ENCODE measurements at places on chromosomes 11 and 22. TPM values are rescaled to one million over a fixed set of nuclear protein-coding genes. Genes with fewer than 3 reads are reported as not detected.
A peak's percentile ranks its signal among the peaks of the same experiment; 100 is the strongest.

IFITM10 gene
- total RNA-seq: 1.9 TPM

CTSC gene
- total RNA-seq: 79.1 TPM

- no peaks in the 10 kb centered on the region for H3K27me3 ChIP-seq
- H3K36me3 ChIP-seq: peaks cover 10% of the 10 kb centered on the region
- peaks cover 24% of the 10 kb centered on the region for H3K4me1 ChIP-seq
- no peak overlapping the region for H3K4me3 ChIP-seq
- DNase-seq: no peak
These were observed 21.8 kb downstream of the MICAL2 start for GRCh38 chr11:12131943-12132789.

DNA sequence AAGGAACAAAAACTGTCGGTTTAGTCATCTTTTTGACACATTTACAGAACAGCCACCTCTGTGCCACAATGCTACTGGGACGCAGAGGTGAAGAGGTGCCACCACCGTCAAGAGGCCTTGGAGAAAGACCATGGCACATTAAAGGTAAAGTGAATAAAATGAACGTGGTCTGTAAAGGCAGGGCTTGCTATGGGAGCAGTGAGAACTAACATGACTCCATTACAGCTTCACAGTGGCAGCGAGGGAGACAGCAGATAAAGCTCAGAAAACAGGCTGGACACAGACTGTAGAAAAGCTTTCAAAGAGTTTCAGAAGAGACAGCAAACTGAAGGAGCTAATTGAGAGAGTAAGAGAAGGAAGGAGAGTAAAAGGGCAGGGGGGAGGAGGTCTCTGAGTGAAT is 102.9 kb downstream of the GAB2 start:
- H3K36me3 ChIP-seq: no peaks in the 10 kb centered on the region
- peaks cover 25% of the 10 kb centered on the region for H3K4me1 ChIP-seq
- H3K4me3 ChIP-seq: no peak overlapping the region
- DNase-seq: no peak
- H3K27ac ChIP-seq: no peak overlapping the region

GRCh38 chr11:17300372-17300771 is 23.8 kb downstream of the NUCB2 start:
- no peak overlapping the region for H3K27ac ChIP-seq
- no peak for DNase-seq
- no peaks in the 10 kb centered on the region for H3K4me1 ChIP-seq
- no peaks in the 10 kb centered on the region for H3K27me3 ChIP-seq

- no peaks in the 10 kb centered on the region for H3K27me3 ChIP-seq
- no peak overlapping the region for H3K4me3 ChIP-seq
- H3K4me1 ChIP-seq: no peaks in the 10 kb centered on the region
- peaks cover 20% of the 10 kb centered on the region for H3K36me3 ChIP-seq
- no peak for DNase-seq
- no peak overlapping the region for H3K27ac ChIP-seq
These were observed 32.7 kb downstream of the NARS2 start for GRCh38 chr11:78542007-78542406.

DNA sequence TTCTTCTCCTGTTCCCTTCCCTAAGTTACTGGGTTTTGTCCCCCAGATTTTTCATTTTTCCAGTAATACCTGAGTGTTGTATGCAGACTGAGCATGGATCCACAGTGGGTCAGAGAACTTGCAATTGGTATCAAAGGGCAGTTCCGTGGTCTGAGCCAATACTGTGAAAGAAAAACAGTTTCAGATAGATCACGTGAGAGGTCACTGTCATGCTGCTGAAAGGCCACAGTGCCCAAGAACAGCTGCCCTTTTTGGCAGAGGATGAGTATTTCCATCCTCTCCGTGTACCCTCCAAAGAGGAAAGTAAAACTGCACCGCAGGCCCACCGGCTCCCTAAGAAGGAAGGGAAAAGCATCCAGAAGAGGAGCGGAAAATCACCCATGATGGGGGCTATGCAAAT is 73.0 kb upstream of the TBCEL start:
- peaks cover 6% of the 10 kb centered on the region for H3K4me1 ChIP-seq
- H3K36me3 ChIP-seq: no peaks in the 10 kb centered on the region
- H3K27me3 ChIP-seq: peaks cover 46% of the 10 kb centered on the region
- DNase-seq: no peak
- H3K27ac ChIP-seq: no peak overlapping the region

DNA sequence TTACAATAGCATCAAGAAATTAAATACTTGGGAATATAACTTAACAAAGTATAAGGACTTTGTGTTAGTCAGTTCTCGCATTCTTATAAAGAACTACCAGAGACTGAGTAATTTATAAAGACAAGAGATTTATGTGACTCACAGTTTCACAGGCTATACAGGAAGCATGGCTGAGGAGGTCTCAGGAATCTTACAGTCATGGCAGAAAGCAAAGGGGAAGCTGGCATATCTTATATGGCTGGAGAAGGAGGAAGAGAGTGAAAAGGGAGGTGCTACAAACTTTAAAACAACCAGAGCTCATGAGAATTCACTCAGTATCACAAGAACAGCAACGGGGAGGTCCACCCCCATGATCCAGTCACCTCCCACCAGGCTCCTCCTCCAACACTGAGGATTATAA is 32.0 kb upstream of the CCDC134 start:
- no peak overlapping the region for H3K27ac ChIP-seq
- H3K4me1 ChIP-seq: peaks cover 6% of the 10 kb centered on the region
- no peaks in the 10 kb centered on the region for H3K27me3 ChIP-seq
- DNase-seq: peak; percentile 47
- H3K36me3 ChIP-seq: no peaks in the 10 kb centered on the region

DNA sequence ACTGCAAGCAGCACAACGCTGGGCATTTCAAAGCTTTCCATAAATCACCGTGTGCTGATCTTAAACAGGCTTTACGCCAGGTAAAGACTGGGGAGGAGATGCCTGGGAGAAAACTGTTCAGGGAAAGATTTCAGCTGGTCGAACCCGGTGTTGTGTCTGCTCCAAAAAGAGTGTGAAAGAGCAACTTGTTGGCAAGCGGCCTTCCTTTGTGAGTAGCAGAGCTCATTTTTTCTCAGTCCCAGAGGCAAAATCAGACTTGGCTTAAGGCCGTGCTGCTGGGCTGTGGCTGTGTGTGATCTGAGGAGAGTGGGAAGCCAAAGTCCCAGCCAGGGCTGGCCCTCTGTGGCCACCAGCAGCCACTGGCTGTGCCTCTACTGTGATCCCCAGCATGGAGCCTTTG is 75.7 kb upstream of the E2F8 start:
- peaks cover 35% of the 10 kb centered on the region for H3K27me3 ChIP-seq
- DNase-seq: no peak
- H3K27ac ChIP-seq: no peak overlapping the region
- H3K36me3 ChIP-seq: no peaks in the 10 kb centered on the region
- peaks cover 3% of the 10 kb centered on the region for H3K4me1 ChIP-seq

DNA sequence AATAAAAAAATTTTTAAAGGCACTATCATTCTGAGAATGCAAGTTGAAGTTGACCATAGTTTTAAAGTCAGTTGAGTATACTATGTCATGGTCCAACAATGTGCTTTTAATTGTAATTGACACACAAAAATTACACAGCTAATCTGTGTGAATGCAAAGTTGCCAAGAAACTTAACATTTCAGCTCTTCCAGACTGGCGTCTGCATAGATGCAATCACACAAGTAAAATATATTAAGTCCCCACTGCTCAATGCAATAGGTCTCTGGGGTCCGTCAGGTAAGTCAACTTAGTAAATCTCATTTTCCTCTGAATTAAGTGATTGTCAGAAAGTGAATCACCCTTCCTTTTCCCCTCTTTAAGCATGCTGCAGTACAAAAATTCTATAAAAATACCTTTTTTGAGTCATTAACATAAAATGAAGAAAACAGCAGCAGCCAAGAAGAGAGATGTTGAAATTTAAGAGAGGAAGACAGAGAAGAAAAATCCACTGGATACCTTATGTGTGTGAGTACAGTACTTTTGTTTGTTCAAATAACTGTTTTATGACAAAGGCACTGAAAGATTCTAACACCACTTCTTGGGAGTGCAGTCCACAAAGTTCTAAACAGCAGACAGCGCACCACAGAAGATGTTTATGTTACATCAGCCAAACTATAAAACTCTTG is 5.1 kb downstream of the FZD4 start:
- no peak for DNase-seq
- no peaks in the 10 kb centered on the region for H3K27me3 ChIP-seq
- H3K27ac ChIP-seq: no peak overlapping the region
